ENCODE measurements at places on chromosomes 4 and X. TPM values are rescaled to one million over a fixed set of nuclear protein-coding genes. Genes with fewer than 3 reads are reported as not detected.

The GAGE12E gene
- total RNA-seq, result not detected

- no peak overlapping the region for H3K27ac ChIP-seq
- no peak overlapping the region for H3K4me3 ChIP-seq
- H3K36me3 ChIP-seq, result no peaks in the 10 kb centered on the region
- no peaks in the 10 kb centered on the region for H3K4me1 ChIP-seq
- no peaks in the 10 kb centered on the region for H3K27me3 ChIP-seq
These were observed 26.9 kb downstream of the CCNG2 start for GRCh38 chr4:77183777-77184420.

DNA sequence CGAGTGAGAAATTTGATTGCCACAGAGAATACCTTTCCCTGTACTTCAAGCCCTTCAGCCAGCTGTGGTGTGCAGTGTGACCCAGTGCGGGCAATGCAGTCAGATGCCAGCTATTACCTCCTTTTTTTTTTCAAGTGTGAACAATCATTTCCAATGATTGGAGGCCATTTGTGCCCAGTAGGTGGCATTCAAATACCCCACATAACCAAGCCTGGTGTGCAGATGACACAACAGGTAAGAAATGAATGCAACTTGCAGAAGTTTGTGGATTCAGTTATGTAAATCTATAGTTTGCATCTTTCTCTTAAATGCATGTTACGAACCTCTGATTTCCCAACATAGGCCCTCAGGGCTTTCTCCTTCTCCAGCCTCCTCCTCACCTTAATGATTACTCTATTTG, 98.0 kb downstream of the CLCN4 start:
- H3K36me3 ChIP-seq, result no peaks in the 10 kb centered on the region
- H3K27ac ChIP-seq, result no peak overlapping the region
- no peak for DNase-seq
- H3K4me1 ChIP-seq, result no peaks in the 10 kb centered on the region
- H3K27me3 ChIP-seq, result no peaks in the 10 kb centered on the region

- H3K36me3 ChIP-seq, result no peaks in the 10 kb centered on the region
- no peaks in the 10 kb centered on the region for H3K4me1 ChIP-seq
- H3K27ac ChIP-seq, result no peak overlapping the region
- no peak overlapping the region for H3K4me3 ChIP-seq
These were observed 41.0 kb downstream of the TFDP3 start for GRCh38 chrX:133177202-133177601.

DNA sequence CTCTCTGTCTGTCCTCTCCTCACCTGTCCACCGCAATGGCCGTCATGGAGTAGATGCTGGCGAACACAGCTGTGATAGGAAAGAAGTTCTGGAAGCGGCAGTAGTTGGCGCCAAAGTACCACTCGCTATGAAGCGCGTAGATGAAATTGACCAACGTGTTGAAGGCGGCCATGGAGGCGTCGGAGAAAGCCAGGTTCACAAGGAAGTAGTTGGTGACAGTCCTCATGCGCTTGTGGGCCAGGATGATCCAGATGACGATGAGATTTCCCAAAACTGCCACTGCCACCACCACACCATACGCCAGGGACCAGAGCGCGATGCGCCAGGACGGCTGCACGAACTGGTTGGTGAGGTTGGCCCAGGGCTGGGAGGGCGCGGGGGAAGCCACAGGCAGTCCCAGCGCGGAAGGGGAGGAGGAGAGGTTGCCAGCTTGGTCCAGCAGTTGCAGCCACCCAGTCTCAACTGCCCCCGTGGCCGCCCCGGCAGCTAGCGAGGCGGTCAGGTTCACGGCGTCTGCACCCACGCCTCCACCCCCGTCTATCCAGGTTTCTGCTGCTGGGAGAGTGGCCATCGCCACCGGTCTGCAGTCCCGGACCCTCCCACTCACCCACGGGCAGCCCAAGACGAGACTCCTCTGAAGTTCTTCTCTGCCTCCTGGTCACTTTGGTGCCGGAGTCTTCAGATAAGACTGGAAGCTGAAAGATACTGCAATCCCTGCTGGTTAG, 518 bp downstream of the TACR3 start:
- no peaks in the 10 kb centered on the region for H3K36me3 ChIP-seq
- DNase-seq, result no peak
- no peaks in the 10 kb centered on the region for H3K4me1 ChIP-seq
- H3K27ac ChIP-seq, result no peak overlapping the region
- no peak overlapping the region for H3K4me3 ChIP-seq

DNA sequence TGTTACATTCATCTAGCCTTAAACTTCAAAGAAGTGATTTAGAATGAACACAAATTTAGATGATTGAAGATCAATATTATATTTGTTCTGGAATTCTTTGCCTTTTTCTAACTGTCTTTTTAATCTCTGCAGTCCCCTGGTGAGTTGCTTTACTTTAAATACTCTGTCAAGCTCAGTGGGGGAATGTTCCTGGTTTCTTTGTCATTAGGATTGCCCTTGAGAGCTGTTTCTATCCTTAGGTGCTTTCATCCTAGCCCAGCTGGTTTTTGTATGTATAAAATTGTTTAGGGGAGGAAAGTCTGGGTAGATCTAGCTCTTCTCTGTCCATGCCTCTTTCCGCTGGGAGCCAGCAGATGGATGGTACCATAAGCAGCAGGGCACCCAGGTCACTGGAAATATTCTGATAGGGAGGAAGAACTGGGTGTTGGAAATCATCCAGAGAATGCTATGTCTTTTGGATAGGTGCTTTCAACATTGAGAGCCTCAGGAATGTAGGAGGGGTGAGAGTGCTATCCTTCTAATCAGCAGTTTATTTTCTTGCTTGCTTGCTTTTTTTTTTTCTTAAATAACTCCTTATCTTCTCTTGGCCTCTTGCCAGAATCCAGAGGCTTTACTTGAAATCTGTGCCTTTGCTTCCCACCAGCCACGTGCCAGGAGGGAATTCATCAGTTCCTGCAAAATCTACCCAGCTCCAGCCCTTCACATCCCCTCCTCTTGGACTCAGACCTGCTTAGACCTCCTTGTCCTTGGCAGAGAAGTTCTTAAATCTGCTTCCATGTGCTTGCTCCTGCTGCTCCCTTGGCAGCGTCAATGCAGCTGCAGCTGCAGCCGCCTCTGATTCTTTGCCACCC, 215.3 kb upstream of the ANXA3 start:
- no peaks in the 10 kb centered on the region for H3K36me3 ChIP-seq
- H3K27ac ChIP-seq, result no peak overlapping the region
- peak; percentile 27 for DNase-seq
- H3K4me3 ChIP-seq, result no peak overlapping the region

Data from Caco-2 (cell line).